ENCODE measurements at places on chromosomes 4 and X. TPM values are rescaled to one million over a fixed set of nuclear protein-coding genes. Genes with fewer than 3 reads are reported as not detected.

Gene SFRP2
- total RNA-seq, result not detected

DNA sequence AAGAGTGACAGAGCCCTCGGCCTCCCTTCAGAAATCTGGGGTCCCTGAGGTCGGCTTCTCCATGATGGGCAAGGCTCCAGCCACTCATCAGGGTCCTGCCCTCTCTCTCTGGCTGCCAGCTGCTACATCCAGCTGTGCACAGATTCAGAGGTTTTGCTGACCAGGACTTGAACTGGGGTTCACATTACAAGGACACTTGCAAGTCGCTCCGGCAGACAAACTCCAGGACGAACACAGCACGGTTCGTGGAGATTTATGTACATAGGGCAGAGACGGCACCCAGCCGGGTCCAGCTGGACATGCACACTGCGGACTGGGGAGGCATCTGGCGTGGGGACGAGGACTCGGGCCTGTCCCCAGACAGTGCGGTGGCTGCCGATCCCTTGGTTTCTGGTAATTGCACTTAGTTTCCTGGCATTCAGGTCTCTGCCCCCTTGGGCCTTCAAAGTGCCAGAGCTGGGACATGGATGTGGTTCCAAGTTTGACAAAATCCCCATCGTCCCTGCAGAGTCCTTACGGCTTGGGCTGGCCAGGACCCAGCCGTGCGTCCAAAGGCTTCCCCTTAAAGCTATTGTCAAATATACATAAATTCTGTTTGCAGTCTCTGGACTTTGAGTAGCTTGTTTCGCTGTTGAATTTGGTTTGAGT lies 6.2 kb upstream of the C4orf50 start:
- no peak for DNase-seq

DNA sequence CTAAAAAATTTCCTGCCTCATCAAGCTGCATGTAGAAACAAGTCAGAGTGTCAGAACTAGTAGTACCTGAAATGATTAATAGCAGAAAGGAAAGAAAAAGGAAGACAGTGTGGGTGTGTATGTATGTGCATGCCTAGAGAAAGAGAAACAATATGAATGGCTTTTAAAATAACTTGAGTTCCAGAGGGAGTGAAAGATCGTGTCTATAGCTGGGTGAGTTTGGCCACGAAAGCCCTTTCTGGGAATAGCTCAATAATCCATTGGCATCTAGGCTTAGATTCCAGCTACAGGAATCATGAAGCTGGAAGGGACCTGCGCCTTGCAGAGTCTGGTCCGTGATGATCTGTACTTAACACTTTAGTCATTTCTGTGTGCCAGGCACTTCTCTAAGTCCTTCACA lies 195.6 kb downstream of the RAPGEF2 start:
- no peak for DNase-seq

Gene CLDN34
- total RNA-seq, result not detected

DNA sequence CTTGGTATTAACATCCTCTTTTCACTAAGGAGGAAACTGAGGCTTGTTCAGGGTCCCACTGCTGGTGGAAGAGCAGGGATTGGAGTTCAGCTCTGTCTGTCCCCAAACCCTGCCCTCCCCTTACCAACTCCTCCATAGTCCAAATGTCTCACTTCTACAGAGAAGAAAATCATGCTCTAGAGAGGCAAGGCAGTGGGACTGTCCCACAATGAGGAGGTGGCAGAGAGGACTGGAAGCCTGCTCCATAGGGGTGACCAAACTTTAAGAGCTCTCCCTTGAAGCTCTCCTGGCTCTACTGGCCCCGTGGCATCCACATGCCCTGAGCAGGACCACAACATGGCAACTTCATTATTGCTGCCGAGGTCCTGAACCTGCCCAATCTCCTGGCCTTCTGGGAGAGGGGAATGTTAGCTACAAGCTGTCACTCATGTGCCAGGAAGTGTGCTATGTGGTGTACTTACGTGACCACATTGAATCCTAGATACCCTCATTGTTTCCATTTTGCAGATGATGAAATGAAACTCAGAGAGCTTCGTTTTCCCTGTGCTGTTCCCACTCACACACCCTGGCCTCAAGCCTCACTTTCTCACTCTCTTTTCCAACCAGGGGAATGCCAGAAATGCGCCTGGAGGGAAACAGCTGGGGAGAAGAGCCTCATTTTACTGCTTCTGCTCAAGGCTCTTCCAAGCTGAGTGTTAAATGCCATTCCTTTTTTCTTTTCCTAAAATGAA lies 71.5 kb downstream of the ANAPC4 start:
- DNase-seq, result no peak

DNA sequence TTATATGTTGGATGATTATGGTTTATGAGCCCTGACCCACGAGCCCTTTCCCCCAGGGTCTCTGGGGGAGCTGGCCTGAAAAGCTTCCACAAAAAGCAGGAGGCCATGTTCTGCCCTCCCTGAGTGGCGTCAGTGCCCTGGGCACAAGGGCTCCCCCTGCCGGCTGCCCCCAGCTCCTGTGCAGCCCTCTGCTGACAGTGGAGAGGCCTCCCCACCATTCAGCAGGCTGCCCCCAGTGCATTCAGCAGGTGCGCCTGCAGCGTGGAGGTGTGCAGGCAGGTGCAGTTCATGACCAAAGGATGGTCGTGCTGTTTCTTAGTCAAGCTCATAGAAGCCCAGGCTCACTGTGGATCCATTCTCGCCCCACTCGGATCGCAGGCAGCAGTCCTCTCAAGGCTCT lies 12.5 kb upstream of the S100P start:
- DNase-seq, result no peak

GRCh38 chr4:86991994-86992393 lies 57.2 kb downstream of the AFF1 start:
- DNase-seq, result no peak

DNA sequence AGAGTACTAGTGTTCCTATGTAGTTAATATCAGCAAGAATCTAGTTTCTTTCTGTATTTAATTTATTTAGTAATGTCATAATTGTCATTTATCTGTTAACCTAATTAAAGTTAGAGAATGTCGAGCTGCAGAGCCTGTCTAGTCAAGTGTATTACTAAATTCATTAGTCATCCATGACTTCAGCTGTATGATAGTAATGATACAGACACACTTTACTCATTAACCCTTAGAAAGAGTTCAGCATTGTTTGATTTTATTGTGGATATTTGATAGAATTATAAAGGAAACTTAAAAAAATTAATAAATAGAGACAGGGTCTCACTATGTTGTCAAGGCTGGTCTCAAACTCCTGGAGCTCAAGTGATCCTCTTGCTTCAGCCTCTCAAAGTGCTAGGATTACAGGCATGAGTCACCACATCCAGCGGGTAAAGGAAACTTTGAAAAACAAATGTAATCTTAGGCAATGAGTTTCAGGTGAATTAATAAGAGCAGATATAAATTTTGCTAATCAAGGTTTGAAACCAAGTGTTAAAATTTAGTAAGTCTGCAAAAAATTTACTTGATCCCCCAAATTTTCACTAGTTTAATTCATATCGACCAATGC lies 110.6 kb downstream of the ANK2 start:
- DNase-seq, result no peak

- DNase-seq, result peak; percentile 41
Observed at GRCh38 chr4:190020790-190021717, 6.0 kb downstream of the FRG2 start.

Gene CT83
- not detected for total RNA-seq

Gene STATH
- total RNA-seq, result not detected

Gene IRS4
- not detected for total RNA-seq

- DNase-seq, result no peak
Observed at GRCh38 chrX:119237562-119237942, 1.5 kb downstream of the PGRMC1 start.

GRCh38 chr4:8051644-8052043 lies 107.0 kb downstream of the ABLIM2 start:
- no peak for DNase-seq

GRCh38 chrX:71922686-71923085 lies 12.0 kb downstream of the NHSL2 start:
- DNase-seq, result no peak

Gene ZNF630
- total RNA-seq, result not detected

- no peak for DNase-seq
Observed at GRCh38 chrX:39063037-39063436, 261.8 kb downstream of the MID1IP1 start.

GRCh38 chrX:57232658-57233360 lies 53.7 kb upstream of the FAAH2 start:
- DNase-seq, result no peak

Gene CYBB
- total RNA-seq, result 127 TPM

Gene ARR3
- total RNA-seq, result not detected

GRCh38 chrX:11908371-11908770 lies 150.3 kb downstream of the MSL3 start:
- DNase-seq, result peak; percentile 36

Gene NEUROG2
- total RNA-seq, result not detected

DNA sequence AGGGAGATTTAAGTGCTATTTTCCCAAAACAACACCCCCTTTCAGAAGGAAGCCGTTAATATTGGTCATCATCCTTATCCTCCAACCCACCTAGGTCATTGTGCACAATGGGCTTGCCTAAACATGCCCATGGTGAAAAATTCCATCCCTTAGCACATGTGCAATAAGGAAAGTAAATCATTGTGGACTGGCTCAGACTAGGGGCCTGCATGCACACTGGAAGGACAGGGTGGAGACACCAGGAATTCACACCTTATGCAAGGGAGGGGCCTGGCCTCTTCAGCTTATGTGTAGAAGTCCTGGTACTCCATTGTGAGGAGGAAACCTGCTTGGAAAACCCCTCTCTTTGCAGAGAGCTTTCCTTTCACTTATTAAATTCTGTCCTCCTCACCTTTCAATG lies 311.4 kb upstream of the NDST4 start:
- DNase-seq, result no peak

Gene FAM9B
- total RNA-seq, result not detected

DNA sequence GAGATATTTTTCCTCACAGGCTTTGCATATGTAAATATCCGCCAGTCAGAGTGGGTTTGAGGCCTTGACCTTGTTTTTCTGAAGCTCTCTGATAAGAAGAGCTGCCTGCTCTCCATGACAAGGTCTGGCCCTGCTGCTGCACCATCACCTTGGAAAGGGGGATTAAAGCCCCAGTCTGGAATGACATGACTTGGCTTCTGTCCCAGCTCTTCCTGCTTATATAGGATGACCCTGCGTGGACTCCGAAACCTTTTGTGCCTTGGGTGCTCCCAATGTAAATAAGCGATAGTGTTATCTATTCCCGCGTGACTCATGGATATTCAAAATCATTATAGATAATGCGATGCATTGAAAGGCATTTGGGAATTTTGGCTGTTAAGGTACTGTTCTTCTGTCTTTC lies 139.3 kb downstream of the BMPR1B start:
- no peak for DNase-seq

DNA sequence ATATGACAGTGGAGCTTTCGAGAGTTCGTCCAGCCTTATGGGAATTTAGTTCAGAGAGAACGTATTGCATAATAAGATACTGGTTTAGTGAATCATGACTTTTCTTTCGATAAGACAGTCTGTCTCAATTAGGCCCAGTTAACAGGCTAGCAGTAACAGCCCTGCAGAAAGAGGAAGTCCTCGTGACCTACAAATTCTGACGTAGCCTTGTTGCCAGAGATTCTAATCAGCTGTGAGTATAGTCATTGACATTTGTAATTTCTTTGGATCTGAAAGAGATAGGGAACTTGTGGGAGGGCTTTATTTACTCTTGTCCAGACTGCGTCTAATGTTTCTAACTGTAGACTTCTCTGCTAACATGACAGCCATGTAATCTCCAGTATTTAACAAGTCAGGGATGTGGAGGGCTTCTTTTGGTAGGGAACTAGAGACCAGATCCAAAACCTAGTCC lies 15.8 kb downstream of the ART3 start:
- peak; percentile 80 for DNase-seq

DNA sequence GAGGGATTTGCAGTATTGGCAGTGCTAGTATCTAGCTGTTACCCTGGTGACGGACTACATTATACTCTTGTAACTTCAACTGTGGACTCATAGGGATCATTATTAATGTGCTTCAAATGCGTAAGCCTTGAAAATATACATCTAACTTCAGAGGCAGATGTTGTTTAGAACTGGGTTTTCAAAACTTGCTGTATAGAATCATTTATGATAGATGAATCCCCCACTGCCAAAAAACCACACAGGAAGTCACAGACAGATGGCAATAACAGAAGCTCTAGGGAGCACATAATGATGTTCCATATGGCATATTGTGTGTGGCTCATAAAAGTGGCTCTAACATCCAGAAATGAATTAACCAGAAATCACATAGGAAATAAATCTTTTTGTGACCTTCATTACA lies 62.3 kb upstream of the RELL1 start:
- peak; percentile 16 for DNase-seq

GRCh38 chrX:41022566-41022965 lies 62.7 kb upstream of the USP9X start:
- DNase-seq, result no peak

GRCh38 chr4:151604238-151604637 lies 156.6 kb downstream of the GATB start:
- DNase-seq, result no peak

Gene ABLIM2
- total RNA-seq, result 68.3 TPM

Gene TGIF2LX
- total RNA-seq, result not detected

DNA sequence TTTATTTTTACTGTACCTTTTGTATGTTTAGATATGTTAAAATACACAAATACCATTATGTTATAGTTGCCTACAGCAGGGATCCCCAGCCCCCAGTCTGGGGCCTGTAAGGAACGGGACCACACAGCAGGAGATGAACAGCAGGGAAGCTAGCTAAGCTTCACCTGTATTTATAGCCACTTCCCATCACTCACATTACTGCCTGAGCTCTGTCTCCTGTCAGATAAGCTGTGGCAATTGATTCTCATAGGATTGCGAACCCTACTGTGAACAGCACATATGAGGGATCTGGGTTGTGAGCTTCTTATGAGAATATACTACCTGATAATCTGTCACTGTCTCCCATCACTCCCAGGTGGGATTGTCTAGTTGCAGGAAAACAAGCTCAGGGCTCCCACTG lies 73.9 kb downstream of the BMPR1B start:
- DNase-seq, result no peak

DNA sequence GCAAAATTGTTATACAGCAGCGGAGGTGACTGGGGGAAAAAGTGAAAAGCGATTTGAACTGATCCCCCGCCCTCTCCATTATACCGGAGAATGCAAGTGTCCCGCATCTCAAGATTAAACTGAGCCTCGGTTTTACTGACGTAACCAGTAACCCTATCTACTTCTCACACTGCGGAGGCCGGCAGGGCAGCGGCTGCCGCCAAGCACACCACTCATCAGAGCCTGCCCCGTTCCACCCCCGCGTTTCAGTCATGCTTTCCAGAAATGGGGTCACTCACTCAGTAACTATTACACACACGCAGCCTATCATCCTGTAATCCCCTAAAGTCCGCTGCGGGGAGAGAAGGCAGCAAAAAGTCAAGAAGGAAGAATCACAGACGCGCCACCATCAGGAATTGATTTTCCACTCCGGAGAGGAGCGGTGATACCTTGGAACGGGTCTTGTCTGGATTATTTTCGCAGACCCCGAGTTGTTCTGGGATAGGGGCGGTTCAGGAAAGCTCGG lies 1.4 kb downstream of the RPS6KA3 start:
- peak; percentile 64 for DNase-seq

DNA sequence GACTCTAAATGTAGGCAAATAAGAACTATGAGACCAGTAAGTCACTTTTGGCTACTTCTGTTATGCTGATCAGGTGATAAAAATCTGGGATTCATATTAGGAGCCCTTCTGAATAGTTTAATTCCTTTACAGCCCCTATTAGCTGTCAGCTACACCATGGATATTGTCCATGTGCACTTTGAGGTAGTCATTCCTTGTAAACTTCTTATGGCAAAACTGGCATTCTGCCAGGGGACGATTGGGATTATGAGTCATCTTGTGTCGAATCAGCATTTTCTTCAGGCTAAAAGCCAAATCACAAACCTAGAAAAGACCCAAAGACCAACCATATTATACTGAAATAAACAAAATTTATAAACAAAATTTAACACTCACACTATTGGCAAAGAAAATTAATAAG lies 227.6 kb downstream of the PRDM5 start:
- DNase-seq, result no peak

- DNase-seq, result no peak
Observed at GRCh38 chr4:47486231-47486673, 1.2 kb downstream of the ATP10D start.
